Vagina (tissue), 2 donors: ENCODE measurements at places on chromosomes 6 and 20.

DNA sequence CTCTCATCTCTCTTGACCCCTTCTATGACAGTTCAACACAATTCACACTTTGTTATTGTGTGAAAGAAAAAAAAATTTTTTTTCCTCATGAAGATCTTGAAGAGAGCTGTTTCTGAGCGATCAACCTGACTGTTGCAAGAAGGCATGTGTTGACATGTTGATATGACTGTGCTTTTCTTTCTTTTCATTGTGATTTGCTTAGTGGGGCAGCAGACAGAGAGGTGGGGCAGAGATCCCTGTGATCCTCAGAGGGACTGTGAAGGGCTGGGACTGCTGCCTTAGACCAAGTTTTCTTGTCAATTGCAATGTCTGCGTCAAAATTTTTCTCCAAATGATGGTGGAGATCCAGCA, 70.8 kb upstream of the IYD start:
- no peak for DNase-seq

- peak; percentile 42 for DNase-seq
Observed at GRCh38 chr20:38063911-38064530, 30.5 kb downstream of the RPRD1B start.

- no peak for DNase-seq
Observed at GRCh38 chr6:136798044-136798443, 5.8 kb upstream of the MAP3K5 start.

DNA sequence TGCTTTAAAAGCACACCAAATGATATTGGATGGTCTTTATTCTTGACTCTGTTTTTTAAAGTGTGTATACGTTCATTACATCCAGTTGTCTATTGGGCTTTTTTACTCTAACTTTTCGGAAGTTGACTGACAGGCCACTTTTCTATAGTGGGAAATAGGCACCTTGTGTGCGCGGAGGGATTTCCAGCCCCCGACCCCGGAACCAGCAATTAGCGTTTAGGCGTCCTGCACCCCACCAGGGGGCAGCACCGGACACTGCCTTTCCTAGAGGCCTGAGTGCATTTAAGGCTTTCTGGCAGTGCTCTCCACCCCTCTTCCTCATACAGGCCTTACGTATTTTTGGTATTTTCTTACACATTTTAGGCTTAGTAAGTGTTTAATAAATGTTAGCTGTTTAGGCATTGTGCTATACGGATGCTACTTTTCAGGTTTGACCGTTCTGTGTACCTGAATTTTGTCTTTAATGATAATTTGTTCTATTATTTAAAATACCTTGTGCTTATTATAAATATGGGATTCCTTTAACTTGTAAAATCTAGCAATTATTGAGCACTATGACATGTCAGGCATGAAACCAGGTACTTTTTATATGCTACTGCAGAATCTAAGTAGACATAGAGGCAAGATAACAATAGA, 231.8 kb downstream of the BCKDHB start:
- no peak for DNase-seq

DNA sequence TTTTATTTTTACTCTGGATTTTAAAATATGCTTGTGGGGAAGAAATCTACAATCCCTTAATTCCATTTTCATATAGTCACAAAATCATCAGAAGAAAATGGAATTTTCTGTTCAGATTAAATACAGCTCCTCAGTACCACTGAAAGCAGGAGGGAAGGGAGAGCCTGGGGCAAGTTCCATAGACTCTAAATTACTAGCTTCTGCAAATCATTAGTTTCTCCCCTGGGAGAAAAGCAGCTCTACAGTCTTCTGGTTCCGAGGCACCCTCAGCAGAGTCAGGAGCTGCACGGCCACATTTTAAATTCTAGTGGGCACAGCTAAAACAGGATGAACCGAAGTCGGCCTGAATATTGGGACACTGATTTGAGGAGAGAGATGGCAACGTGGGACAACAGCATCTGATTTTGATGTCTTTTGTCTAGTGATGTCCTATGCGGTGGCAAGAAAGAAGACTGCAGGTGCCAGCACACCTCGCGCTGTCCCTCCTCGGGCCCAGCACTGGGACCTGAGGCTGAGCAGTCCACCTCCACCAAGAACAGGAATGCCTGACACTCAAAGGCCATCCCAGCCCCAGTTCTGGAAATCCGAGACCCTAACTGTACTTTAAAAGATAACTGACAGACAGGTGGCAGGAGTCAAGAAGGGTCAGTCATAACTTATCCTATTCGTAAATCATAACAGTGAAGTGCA, 90.7 kb downstream of the FOXC1 start:
- DNase-seq: no peak

DNA sequence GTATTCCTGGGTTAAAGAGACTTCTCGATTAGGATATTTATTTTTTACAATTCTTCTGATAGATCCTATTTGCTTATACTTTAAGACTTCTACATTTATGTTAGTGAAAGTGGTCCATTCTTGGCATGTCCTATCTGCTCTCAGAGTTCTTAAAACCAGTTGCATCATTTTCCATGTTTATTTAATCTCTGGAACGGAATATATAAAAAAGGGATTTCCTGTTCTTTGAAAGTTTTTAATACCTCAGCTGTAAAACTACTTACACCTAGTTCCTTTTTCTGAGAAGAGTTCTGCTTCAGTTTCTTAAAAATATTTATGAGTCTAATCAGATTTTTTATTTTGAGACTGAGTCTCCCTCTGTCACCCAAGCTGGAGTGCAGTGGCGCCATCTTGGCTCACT, 18.0 kb upstream of the MYL9 start:
- DNase-seq: no peak

DNA sequence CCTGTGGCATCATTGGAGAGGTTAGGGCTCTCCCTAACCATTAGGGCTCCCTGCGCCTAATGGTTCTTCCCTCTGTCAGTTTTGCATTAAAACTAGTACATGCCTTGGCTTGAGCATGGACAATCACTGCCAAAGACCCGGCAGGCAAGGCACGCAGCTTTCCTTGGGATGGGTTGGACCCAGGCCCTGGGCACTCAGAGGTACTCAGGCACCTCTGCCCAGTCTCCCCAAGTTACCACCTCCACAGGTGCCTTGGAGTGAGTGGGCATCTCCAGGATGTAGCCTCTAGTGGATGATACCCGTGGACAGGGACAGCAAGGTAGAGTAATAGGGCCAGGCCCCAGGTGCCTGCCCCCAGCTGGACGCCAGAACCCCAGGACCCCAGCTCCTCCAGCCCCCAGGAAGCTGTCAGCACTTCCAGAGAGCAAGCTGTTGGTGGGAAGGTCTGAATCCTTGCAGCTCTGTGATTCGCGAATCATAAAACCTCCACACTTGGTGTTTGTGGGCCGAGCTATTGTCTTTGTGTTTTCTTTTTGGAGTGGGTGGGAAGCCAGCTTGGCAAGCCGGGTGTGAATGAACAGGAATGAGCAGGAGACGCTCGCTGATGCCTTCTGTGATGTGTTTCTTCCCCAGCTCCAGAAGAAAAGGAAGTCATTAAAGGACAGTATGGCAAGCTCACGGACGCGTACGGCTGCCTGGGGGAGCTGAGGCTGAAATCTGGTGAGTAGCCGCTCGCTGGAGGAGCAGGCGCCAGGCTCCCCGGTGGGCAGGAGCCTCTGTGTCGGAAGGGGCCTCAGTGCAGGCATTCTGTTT, 35.1 kb downstream of the SYNJ2 start:
- DNase-seq: no peak

DNA sequence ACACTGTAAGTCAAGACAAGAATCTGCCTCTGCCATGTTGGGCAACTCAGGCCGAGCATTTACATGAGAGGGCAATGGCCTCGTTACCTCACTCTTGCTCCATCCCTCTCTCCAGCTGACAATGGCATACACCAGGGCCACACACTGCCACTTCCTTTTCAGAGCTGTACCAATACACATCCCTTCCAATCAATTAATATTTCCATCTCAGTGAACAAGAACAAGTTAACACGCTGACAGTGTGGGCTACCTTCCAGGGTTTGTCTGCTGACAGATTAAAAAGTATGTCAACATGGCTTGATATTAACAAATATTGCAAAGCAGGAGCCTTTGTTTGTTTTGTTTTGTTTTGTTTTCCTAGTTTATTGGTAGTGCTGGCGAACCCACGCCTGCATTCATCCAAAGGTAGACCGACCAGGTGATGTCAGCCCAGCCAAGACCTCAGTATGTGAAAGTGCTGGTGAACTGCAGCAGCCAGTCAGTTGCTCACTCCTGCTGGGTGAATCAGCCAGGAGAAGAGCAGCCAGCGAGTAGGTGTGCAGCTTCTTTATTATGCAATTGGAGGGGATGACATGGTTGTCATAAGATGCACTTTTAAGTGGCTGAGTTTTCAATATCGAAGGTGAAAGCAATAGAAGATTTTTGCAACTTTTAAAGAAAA, 487.3 kb upstream of the JARID2 start:
- DNase-seq: no peak

DNA sequence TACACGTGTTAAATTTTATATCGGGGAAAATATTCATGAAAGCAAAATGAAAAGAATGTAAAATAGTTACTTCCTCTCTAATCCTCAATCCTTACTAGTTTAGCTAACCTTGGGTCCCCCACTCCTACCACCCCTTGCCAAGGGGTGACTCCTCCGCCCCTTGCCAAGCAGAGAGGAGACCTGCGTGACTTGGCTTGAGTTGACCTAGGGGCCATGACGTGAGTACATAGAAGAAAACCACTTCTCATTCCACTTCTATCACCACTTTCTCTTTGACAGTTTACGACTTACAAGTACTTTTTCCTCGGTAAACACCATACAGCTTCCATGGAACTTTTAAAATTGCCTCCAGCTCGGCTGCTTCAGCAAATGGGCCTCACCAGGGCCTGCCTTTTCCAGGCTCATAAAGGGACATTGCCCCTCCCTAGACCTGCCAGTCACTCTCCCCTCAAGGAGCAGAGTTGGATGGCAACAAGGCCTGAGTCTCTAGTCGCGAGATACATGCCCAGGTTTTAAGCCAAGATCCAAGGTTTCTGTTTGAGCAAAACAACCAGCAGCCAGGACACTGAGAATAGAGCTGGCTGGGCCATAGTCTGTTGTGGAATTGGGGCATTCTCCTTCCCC, 29.9 kb downstream of the SDCBP2 start:
- DNase-seq: no peak

DNA sequence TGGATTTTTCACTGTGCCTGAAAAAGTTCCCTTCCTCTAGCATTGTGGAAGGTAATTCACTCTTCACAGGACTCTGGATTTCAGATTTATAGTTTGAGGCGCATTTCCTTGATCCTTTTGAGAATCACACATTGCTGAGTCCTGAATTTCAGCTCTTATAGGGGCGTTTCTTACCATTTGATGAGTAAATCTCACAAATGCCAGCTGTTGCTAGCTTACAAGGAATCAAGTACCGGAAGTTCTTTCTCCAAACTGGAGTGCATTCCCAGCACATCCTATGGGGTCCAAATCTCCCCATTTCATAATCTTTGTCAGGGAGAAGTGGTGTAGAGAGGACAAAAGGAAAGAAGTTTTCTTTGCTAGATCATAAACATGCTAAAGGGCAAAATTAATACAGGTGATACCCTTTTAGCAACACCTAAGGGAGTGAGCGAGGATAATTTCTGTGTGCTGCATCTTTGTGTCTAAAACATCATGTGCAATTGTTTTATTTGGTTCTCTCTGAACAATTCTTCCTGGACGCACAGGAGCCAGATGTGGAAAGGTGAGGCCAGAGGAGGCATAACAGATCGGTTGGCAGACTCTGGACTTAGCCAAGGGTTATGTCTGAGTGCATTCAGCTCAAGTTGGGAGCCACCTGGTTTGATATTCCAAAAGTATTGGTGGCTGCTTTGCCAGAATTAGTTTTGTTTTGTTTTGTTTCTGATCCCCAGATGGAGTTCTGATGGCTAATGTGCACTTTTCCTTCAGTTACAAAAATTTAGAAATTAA, 37.4 kb upstream of the EYA2 start:
- DNase-seq: no peak

DNA sequence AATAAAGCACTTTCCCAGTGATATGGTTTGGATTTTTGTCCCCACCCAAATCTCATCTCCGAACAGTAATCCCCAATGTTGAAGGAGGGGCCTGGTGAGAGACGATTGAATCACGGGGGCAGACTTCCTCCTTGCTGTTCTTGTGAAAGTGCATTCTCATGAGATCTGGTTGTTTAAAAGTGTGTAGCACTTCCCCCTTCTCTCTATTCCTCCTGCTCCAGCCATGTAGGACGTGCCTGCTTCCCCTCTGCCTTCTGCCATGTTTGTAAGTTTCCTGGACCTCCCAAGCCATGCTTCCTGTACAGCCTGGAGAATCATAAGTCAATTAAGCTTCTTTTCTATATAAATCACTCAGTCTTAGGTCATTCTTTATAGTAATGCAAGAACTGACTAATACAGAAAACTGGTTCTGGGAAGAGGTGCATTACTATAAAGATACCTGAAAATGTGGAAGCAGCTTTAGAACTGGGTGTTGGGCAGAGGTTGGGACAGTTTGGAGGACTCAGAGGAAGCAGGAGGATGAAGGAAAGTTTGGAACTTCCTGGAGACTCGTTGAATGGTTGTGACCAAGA, 7.4 kb downstream of the EPM2A start:
- DNase-seq: no peak

DNA sequence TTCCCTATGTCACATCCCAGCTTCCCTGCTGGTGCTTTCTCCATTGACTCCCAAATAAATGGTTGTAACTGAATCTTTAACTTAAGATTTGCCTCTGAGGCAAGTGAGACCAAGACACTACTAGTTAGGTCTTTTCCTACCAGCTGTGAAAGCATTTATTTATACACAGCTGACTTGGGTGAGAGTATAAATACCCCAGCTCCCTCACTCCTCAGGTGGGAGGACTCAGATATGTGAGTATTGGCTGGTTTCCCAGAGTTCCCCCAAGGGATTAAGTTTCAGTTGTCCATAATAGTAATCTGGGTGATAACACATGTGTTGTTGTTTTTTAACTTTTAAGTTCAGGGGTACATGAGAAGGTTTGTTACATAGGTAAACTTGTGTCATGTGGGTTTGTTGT, 49.8 kb downstream of the CFAP61 start:
- no peak for DNase-seq

- DNase-seq: no peak
Observed at GRCh38 chr6:55675941-55676340, 96.9 kb upstream of the HMGCLL1 start.

GRCh38 chr6:123333000-123333756, 303.6 kb downstream of the TRDN start:
- DNase-seq: no peak

- no peak for DNase-seq
Observed at GRCh38 chr20:50870561-50871161, 60.6 kb downstream of the ADNP start.

- no peak for DNase-seq
Observed at GRCh38 chr6:160265869-160266476, 7.4 kb upstream of the SLC22A2 start.

DNA sequence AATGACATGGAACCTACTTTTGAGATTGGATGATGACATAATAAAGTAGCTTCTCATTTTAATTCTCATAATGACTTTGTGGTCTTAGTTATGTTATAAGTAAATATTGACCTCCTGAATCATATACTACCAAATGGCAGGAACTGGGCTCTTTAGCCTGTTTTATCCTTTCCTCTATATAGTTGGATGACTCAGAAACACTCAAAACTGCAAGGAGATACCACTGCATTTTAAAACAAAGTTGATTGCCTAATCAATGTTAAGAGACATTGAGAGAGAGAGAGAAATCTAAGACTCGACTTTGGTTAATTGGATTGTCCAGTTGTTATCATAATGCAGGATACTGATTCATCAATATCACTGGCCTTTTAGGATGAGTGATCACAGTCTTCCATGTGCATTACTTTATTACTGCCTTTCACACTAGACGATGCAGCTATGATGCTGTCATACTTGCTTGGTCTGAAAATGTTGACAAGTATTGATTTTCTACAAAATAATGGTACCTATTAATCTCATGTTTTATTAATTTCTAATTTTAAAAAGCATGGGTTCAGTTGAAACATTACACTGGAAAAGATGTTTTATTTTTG, 320.0 kb downstream of the NKAIN2 start:
- no peak for DNase-seq
